Spinal cord (tissue), 10 donors: ENCODE measurements at places on chromosomes 12 and 14. TPM values are rescaled to one million over a fixed set of nuclear protein-coding genes. Genes with fewer than 3 reads are reported as not detected.

DNA sequence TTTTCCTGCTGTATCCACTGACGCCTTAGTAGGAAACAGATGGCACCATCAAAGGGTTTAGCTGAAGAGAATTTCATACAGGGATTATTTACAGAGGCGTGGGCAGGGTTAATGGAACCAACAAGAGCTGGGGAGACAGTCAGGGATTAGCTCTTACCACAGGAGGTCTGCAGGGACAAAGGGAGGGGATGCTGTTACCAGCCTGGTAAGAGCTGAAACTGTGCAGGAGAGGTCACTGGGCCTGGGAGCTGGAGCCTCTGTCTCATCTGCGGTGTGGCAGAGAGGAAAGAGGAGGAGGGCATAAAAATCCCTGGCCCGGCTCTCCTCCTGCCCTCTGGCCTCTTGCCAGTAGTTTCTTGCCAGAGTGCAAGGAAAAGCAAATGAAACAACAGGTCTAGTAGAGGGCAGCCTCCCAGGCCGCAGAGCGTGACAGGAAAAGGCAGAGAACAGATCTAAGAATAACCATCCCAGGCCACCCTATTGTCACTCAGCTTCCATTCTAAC, 18.9 kb upstream of the POC1B start:
- H3K4me1 ChIP-seq: peaks cover 3% of the 10 kb centered on the region
- H3K4me3 ChIP-seq: no peak overlapping the region
- no peak overlapping the region for H3K27ac ChIP-seq
- H3K27me3 ChIP-seq: no peaks in the 10 kb centered on the region

DNA sequence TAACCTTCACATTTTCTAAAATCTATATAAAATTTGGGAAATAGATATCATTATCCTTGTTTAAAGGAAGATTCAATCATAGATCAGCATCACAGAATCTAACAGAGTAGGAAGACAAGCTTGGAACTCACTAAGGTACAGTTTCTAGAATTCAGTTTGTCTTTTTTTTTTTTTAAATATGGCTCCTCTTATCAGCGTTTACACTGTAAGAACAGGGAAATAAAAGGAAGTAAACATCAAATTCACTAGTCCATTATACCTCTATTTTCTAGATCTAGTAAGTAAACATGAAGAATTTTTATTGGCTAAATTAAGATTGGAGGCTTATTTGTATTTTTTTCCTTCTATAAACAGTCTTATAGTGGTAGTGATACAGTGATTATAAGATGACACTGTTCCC, 144.9 kb downstream of the LRIG3 start:
- no peak overlapping the region for H3K27ac ChIP-seq
- no peaks in the 10 kb centered on the region for H3K36me3 ChIP-seq
- no peak overlapping the region for H3K4me3 ChIP-seq
- H3K4me1 ChIP-seq: no peaks in the 10 kb centered on the region

GRCh38 chr14:100738704-100739131, 12.0 kb downstream of the DLK1 start:
- no peaks in the 10 kb centered on the region for H3K36me3 ChIP-seq
- DNase-seq: no peak
- no peak overlapping the region for H3K4me3 ChIP-seq

- H3K4me3 ChIP-seq: no peak overlapping the region
- H3K27me3 ChIP-seq: no peaks in the 10 kb centered on the region
- no peaks in the 10 kb centered on the region for H3K4me1 ChIP-seq
- no peak overlapping the region for H3K27ac ChIP-seq
- no peak for DNase-seq
Measured at GRCh38 chr12:70581208-70581607, 56.0 kb downstream of the PTPRB start.

GRCh38 chr12:121237415-121237814, 27.5 kb downstream of the P2RX4 start:
- peaks cover 65% of the 10 kb centered on the region for H3K36me3 ChIP-seq
- H3K4me1 ChIP-seq: peaks cover 30% of the 10 kb centered on the region
- no peaks in the 10 kb centered on the region for H3K27me3 ChIP-seq
- no peak for DNase-seq
- H3K4me3 ChIP-seq: no peak overlapping the region

DNA sequence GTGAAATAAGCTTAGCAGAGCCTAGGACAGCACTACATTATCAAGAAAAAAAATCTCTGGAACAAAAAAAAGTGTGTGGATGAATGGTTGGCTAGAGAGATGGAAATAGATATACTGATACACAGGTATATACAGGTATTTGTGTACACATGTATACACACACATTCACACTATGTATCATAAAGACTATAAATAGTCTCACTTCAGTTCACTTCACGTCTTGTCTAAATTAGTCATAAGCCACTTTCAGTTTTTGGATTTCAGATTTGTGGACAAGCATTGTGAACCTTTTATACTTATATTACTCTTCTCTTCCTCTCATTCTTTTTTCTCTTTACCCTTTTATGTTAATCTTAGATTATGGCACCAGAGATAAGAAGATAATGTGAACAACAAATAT, 41.8 kb upstream of the SLC6A15 start:
- no peak for DNase-seq
- no peak overlapping the region for H3K4me3 ChIP-seq
- no peaks in the 10 kb centered on the region for H3K4me1 ChIP-seq
- H3K27ac ChIP-seq: no peak overlapping the region
- no peaks in the 10 kb centered on the region for H3K27me3 ChIP-seq

- no peak for DNase-seq
- no peaks in the 10 kb centered on the region for H3K36me3 ChIP-seq
- H3K4me1 ChIP-seq: no peaks in the 10 kb centered on the region
Measured at GRCh38 chr14:83994020-83994419, 1535.9 kb upstream of the FLRT2 start.

DNA sequence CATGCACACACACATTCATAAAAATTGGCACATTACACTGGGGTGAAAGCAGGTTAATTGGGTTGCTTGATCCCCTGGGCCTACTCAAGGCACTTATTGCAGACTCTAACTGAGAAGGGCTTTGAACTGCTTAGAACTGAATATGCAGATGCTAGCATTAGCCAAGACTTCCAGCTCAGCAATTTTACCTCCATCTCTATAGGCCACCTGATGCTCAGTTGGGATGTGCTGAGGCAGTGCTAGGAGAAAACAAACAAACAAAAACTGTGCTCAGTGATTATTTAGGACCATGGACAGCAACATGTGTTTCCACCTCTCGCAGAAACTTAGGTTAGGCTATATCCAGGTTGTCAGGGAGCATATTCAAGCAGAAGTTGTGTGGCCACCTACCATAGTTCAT, 124.8 kb upstream of the WSCD2 start:
- DNase-seq: no peak
- no peak overlapping the region for H3K27ac ChIP-seq
- H3K4me1 ChIP-seq: no peaks in the 10 kb centered on the region
- no peaks in the 10 kb centered on the region for H3K36me3 ChIP-seq
- no peaks in the 10 kb centered on the region for H3K27me3 ChIP-seq
- no peak overlapping the region for H3K4me3 ChIP-seq

GRCh38 chr14:91873471-91874415, 6.4 kb upstream of the TC2N start:
- DNase-seq: no peak
- H3K36me3 ChIP-seq: no peaks in the 10 kb centered on the region
- H3K27me3 ChIP-seq: no peaks in the 10 kb centered on the region
- no peaks in the 10 kb centered on the region for H3K4me1 ChIP-seq
- H3K27ac ChIP-seq: no peak overlapping the region
- H3K4me3 ChIP-seq: no peak overlapping the region

DNA sequence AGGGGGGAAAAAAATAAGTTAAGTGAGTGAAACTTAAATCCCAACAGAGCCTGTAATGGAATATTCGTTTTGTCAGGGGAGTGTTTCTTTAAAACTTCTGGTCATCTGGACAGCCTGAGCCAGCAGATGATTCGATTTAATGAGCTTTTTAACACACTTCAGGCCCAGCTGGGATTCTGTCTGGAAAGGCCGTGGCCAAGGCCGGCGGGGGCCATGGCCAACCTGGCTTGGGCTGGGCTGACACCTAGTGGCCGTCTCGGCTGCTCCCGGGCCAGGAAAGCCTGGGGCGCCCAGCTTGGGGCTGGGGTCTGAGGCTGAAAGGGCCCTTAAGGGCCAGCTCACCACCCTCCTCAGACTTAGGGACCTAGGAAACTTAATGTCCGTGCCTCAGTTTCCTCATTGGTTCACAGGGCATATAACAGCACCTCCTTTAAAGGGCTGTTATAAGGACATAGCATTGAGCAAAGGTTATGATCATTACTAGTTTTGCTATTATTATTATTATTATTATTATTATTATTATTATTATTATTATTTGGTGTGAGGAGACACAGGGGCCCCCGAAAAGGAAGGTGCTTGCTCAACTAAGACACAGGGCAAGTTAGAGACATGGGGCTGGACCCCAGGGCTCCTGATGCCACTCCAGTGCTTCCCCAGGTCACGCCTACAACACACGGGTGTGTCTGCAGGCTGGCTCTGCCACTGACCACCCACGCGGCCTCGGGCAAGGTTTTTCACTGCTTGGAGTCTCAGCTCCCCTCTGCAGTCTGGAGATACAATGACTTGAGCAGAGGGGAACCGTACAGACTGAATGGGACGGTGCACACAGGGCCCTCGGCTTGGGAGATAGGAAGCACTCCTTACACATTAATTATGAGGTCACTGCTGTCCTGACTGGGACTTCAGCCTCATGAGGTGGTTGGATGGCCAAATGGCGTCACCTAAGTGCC, 84.0 kb downstream of the SYNE3 start:
- H3K27ac ChIP-seq: no peak overlapping the region
- peaks cover 8% of the 10 kb centered on the region for H3K36me3 ChIP-seq
- H3K27me3 ChIP-seq: no peaks in the 10 kb centered on the region
- H3K4me3 ChIP-seq: no peak overlapping the region
- peak; percentile 54 for DNase-seq

DNA sequence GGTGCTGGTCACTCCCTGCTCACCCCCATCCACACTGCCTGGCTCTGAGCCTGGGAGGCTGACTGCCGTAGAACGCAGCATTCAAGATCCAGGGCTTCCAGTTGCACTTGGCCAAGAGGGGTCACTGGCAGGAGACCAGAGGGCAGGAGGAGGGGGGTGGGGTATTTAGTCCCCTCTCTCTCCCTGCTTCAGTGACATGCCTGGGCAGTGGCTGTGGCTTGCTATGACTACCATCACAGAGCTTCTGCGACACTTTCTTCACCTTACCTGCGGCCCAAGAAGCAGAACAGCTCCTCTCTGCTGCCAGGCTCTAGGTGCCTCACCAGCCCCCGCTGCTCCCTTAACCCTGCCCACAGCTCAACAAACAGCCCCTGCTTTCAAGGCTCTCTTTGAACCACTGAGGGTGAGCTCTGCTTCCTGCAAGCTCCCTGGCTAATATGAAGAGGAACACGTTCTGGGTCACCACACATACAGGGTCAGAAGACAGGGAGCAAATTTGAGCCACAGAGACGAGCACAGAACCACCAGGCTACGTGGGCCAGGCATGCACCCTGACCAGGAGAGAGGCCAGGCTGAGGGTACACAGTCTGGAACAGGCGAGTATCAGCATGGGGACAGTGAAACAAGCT, 55.7 kb downstream of the ITPK1 start:
- DNase-seq: no peak
- H3K27me3 ChIP-seq: no peaks in the 10 kb centered on the region
- H3K4me1 ChIP-seq: peaks cover 60% of the 10 kb centered on the region
- H3K27ac ChIP-seq: peak overlapping the region; percentile 52
- H3K36me3 ChIP-seq: peaks cover 15% of the 10 kb centered on the region

GRCh38 chr14:69657950-69658355, 46.6 kb downstream of the SUSD6 start:
- H3K27ac ChIP-seq: peak overlapping the region; percentile 73
- peaks cover 20% of the 10 kb centered on the region for H3K4me1 ChIP-seq
- no peak for DNase-seq
- H3K36me3 ChIP-seq: peaks cover 11% of the 10 kb centered on the region

DNA sequence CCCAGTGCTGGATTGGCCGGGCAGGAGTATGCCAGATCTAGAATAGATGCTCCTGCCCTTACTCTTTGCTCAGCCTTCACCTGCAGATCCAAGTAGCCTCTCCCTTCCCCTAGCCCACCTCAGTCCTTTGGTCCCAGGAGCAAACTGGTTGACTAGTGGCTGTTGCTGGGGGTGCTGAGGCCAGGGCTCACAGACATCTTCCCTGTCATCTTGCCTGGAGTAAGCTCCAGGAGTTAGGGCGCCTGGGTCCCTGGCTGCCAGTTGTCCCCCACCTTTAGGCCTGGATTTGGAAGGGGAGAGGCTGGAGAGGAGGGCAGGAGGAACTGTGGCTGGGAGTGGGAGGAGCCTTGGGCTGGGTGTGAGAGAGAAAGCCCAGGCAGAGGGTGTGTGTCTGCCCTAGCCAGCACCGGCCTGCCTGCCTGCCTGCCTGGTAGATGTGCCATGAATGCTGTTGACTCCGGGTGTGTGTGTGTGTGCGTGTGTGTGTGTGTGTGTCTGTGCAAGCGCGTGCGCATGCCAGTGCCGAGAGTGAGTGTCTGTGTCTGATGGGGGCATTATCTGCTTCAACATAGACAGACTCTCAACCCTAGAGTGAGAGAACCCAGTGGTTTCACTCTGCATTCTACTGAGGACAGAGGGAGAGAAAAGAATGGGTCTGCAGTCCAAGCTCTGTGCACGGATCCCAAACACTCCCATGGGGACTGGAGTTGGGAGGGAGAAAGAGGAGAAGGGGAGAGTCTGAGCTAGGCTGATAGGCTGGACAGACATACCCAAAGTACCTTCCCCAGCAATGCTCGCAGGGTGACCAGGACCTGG, 845 bp upstream of the RARG start:
- H3K4me3 ChIP-seq: peak overlapping the region; percentile 40
- DNase-seq: no peak
- H3K27me3 ChIP-seq: peaks cover 17% of the 10 kb centered on the region
- peaks cover 57% of the 10 kb centered on the region for H3K4me1 ChIP-seq
- H3K36me3 ChIP-seq: no peaks in the 10 kb centered on the region
- peak overlapping the region; percentile 73 for H3K27ac ChIP-seq

DNA sequence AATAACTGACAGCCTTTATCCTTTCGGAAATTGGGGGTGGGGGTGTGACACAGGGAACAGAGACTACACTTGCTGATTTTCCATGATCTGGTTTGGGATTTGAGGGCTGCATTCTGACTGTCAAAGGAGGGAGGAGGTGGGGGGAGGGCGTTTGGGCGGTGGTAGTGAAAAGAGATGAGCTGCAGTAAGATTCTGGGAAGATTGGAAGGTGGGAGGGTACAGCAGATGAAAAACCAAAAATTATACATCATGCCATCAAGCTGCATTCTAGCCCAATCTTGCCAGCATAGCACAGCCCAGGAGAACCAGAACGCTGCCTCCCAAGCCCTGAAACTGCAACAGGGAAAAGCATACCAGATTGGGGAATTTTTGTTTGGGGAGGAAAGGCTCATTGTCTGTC, 2.4 kb downstream of the RND1 start:
- peak overlapping the region; percentile 75 for H3K27ac ChIP-seq
- peak overlapping the region; percentile 91 for H3K4me3 ChIP-seq
- no peak for DNase-seq
- peaks cover 3% of the 10 kb centered on the region for H3K27me3 ChIP-seq
- peaks cover 25% of the 10 kb centered on the region for H3K36me3 ChIP-seq
- H3K4me1 ChIP-seq: peaks cover 42% of the 10 kb centered on the region

The TEX22 gene
- 0.20 TPM for total RNA-seq

The SLC17A8 gene
- 13.2 TPM for total RNA-seq

The MYH7 gene
- total RNA-seq: 0.99 TPM

The SLCO1B1 gene
- 0.06 TPM for total RNA-seq

The NFE2 gene
- 6.5 TPM for total RNA-seq

The CISTR gene
- 0.79 TPM for total RNA-seq

The CACNA1C gene
- total RNA-seq: 18.1 TPM

The NPAS3 gene
- total RNA-seq: 23.2 TPM

The PLA2G1B gene
- 0.59 TPM for total RNA-seq

The SLCO1B3 gene
- total RNA-seq: 2.9 TPM

The UBC gene
- 1,238 TPM for total RNA-seq

The MUCL1 gene
- total RNA-seq: not detected

The CRIP1 gene
- 4.3 TPM for total RNA-seq
